ENCODE measurements at places on chromosomes 16 and 17.

DNA sequence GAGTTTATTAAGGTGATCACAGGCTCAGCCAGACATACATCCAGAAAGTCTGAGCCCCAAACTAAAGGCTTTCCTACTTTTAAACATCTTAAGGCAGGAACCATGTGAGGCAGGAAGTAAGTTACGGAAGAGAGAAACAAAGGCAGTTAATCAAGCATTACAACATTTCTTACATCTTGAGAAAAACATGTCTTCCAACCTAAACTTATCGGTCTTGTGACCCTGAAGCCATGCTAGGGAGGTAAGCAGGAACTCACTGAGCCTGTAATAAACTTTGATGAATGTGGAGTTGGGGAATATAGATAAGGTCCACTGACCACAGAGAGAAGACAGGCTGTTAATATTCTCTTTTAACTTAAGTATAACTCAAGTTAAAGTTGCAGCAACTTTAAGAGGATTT lies 3.5 kb upstream of the ACSM3 start:
- no peak for DNase-seq

DNA sequence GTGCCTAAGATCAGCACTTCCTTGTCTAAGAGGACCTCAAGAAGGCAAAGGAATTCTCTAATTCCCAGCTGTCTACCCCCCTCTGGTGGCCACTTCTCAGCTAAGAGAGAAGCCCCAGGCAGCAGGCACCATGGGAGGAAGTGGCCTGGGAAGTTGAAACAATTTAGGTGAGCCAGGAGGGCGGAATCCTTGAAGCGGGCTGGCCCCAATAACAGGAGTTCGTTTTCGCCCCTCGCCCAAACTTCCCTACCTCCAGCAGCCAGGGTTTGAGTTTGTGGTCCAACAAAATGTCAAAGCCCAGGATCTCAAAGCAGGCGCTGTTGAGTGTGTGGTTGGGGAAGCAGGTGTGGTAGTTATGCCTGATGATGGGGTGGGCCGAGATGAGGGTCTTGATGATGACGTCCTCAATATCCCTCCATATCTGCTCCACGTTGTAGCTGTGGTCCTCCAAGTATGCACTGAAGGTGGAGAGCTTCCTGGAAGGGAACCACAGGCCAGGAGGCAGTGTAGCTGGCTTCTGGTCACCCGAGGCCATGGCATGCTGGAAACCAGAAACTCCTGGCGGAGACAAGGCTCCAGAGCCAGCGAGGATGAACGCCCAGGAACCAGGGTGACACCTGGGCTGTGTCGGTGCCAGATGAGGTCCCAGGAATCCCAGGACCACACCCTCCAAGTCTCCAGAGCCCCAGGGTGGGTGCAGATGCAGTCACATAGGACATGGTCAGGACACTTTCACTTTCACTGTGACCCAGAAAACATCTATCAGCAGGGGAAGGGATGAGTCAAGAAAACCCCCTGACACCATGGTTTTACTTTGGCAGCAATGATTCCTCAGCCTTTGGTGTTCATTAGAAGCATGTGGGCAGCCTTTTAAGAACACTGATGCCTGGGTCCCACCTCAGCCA lies 25.6 kb downstream of the TTLL6 start:
- no peak for DNase-seq

- no peak for DNase-seq
These were observed 176.4 kb upstream of the MYOCD start for GRCh38 chr17:12489325-12489724.

GRCh38 chr16:30797670-30798309 lies 10.8 kb upstream of the ZNF629 start:
- DNase-seq = no peak

DNA sequence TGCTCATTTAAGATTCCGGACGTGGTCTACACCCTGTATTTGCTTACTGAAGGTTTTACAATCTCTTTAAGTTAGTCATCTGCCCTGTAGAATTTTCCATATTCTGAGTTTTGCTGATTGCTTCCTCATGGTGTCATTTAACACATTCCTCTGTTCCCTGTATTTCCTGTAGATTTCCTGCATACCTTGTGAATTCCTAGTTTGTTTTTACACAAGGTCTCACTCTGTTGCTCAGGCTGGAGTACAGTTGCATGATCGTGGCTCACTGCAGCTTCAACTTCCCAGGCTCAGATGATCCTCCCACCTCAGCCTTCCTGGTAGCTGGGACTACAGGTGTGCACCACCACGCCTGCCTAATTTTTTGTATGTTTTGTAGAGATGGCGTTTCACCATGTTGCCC lies 66.8 kb downstream of the CMIP start:
- no peak for DNase-seq

DNA sequence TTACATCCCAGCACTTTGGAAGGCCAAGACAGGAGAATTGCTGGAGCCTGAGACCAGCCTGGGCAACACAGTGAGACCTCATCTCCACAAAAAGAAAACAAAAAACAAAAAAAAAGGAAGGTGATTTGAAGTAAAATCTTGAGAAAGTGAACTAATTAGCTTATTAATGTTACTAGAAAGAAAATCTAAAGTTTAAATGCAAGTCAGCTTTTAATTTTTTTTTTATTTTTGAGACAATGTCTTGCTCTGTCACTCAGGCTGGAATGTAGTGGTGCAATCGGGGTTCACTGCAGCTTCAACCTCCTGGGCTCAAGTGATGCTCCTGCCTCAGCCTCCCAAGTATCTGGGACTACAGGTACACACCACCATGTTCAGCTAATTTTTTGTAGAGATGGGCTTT lies 3.5 kb upstream of the CTCF start:
- no peak for DNase-seq

GRCh38 chr17:67824735-67825626 lies at the start of gene BPTF:
TSS of gene BPTF (plus strand) at chr17:67825503. CDS start at chr17:67825725, 222 bp downstream.
- DNase-seq = peak; percentile 74

GRCh38 chr17:7004398-7005253 lies 7.8 kb upstream of the RNASEK start:
- no peak for DNase-seq

- DNase-seq = no peak
These were observed 6.2 kb upstream of the MEOX1 start for GRCh38 chr17:43667947-43668348.

DNA sequence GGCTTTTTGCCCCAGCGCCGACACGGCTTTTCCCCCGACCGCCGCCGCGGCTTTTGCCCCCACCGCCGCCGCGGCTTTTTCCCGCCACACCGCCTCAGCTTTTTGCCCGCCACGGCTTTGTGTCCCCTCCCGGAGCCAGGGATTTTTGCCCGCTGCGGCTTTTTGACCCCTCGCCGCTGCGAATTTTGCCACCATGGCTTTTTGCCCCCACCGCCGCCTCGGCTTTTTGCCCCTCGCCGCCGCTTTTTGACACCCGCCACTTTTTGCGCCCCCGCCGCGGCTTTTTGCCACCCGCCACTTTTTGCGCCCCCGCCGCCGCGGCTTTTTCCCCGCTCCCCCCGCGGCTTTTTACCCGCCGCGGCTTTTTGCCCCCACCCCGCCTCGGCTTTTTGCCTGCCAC lies 1342.5 kb downstream of the TP53TG3F start:
- no peak for DNase-seq

GRCh38 chr17:63698381-63698885 lies 1.5 kb downstream of the LIMD2 start:
- DNase-seq = no peak

GRCh38 chr16:76956394-76956793 lies 234.6 kb upstream of the MON1B start:
- no peak for DNase-seq

DNA sequence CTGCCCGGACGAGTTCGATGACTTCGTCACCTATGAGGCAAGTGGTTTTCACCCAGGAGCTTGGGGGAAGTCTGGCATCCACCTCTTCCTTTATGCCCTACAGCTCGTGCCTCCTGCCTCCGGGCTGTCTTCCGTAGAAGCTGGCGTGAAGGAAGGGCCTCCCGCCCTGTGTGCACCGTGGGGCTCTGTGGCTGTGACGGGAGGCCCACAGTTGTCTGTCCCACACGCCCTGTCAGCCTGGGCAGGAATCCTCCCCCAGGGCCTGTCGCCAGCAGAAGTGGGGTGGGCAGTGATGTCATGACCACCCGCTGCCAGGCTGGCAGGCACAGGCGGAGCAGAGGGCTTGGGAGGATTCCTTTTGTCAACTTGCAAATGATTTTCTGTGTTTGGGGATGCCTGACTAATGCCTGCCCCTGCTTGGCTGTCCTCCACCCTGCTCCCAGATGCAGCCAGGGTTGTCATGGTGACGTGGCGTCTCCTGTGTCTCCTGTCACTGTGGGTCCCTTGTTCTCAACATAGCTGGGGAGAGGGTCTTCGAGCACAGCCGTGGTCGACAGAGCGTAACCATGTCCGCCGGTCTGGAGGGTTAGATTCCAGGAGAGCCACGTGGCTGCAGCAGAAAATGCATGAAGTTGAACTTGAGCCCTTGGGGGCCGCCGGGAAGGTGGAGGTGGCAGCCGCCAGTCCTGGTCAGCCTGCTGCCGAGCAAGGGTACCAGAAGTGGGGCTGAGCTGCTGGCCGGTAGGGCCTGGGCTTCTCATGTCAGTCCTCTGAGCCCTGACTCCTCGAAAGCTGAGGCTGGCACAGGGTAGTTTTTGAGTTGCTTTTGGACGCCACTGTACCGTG lies 46.1 kb downstream of the RAB11FIP3 start:
- peak; percentile 93 for DNase-seq

- DNase-seq = no peak
These were observed 39.8 kb downstream of the MAP1LC3B start for GRCh38 chr16:87431926-87432325.

DNA sequence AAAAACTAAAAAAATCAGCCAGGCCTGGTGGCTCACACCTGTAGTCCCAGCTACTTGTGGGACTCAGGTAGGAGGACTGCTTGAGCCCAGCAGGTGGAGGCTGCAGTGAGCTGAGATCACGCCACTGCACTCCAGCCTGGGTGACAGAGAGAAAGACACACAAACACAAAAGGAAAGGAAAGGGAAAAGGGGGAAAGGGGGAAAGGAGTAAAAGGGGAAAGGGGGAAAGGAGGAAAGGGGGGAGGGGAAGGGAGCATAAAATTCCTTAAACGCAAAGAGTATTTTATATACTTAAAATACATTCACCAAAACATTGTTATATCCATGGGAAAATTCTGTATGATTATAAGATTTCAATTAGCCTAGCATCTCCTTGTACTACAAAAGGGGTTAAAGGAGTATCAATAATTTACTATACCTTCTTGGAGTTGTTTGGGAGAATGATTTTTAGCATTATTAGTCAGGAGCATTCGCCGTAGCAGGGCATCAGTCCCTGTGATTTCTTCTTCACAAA lies 17.3 kb upstream of the BRIP1 start:
- no peak for DNase-seq

GRCh38 chr16:65388592-65388991 lies 266.7 kb upstream of the CDH11 start:
- DNase-seq = no peak

GRCh38 chr16:6484935-6485334 lies 847.7 kb upstream of the RBFOX1 start:
- DNase-seq = no peak

DNA sequence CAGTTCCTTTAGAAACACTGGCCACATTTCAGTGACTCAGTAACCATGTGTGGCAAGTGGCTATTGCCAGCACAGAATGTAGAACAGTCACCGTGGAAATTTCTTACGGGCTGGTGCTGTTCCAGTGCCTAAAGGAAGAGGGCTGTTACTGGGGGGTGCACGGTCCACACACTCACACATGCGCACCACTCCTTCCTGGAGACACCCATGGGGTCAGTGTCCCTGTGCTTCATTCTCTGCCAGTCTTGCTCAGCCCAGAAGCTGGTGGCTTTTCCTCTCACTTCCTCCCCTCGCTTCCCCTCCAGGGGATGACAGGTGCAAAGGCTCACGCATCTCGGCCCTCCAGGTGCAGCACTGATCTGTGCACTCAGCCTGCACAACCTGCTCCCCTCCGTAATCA lies 115.6 kb downstream of the CCDC182 start:
- DNase-seq = no peak

DNA sequence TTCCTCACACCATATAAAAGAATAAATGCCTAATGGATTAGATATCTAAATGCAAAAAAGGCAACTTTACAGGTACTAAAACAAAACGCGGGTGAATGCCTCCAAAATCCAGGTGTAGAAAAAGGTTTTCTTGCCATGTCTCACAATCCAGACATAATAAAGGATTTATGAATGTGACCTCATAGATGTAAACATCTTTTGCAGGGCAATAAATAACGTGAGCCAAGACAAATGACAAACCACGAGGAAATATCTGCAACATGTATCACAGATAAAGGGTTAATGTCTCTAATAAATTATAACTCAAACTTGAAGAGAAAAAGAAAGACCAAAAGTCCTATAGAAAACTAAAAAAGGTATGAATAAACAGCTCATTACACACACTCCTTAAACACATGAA lies 180.7 kb downstream of the PARN start:
- no peak for DNase-seq

DNA sequence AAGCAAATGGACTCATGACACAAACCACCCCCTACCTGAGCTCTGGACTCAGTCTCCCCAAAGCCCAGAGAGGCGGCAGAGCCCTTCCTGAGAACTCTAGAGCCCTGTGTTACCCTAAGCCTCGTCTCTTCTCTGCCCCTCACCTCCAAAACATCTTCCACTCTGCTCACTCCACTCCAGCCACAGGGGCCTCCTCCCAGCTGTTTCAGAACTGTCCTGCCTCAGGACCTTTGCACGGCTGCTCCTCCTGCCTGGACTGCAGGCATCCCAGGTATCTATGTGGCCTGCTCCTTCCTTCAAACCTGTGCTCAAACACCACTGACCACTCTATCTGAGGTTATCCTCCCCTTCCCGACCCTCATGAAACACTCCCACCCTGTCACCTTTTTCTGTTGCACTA lies 12.9 kb upstream of the LITAF start:
- no peak for DNase-seq

GRCh38 chr17:12727076-12727760 lies 61.5 kb downstream of the MYOCD start:
- DNase-seq = no peak

GRCh38 chr17:62994931-62995330 lies 28.9 kb downstream of the TANC2 start:
- DNase-seq = no peak

DNA sequence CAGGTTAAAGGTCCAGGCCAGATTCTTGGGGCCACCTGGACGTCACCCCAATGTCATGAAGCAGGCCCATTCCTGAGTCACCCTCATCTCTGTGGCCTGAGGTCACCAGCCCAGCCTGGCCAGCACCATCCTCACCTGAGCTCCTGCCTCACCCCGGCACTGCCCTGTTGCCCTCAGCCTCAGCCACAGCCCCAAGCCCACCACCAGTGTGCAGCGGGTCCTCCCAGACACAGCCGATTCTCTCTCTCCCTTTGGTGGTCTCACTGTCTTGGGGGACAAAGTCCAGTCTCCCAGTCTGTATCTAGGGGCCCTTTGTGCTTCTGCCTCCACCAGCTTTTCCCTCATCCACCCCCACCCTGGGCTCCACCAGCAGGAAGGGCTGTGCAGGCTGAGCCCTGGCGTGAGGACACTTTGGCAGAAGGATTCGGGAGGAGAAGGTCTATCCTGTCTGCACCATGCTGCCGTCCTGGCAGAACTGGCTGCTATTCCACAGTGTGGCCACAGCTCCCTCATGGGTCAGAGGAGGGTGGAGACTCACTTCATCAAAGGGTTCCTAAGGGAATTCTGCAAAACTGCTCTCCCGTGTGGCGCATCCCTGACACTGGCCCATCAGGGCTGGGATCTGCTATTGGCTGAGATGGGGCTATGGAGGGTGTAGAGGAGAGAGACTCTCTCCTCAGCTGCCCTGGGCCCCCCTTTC lies 64.3 kb downstream of the PRMT7 start:
- no peak for DNase-seq

- DNase-seq = no peak
These were observed 78.1 kb downstream of the SKAP1 start for GRCh38 chr17:48351911-48352332.

- no peak for DNase-seq
These were observed 9.3 kb downstream of the ZACN start for GRCh38 chr17:76088041-76088867.
